Left ventricle myocardium inferior (tissue), 1 donor: ENCODE measurements at places on chromosomes 1 and 21. TPM values are rescaled to one million over a fixed set of nuclear protein-coding genes. Genes with fewer than 3 reads are reported as not detected.
A peak's percentile ranks its signal among the peaks of the same experiment; 100 is the strongest.

The WLS gene
- total RNA-seq: 113 TPM

The GJA9 gene
- total RNA-seq: not detected

GRCh38 chr1:17460219-17460618 is 20.7 kb upstream of the RCC2 start:
- H3K36me3 ChIP-seq: no peaks in the 10 kb centered on the region
- peaks cover 23% of the 10 kb centered on the region for H3K27me3 ChIP-seq
- no peaks in the 10 kb centered on the region for H3K4me1 ChIP-seq
- H3K27ac ChIP-seq: no peak overlapping the region
- H3K4me3 ChIP-seq: no peak overlapping the region

GRCh38 chr1:32066489-32066873 is 6.3 kb upstream of the TMEM39B start:
- H3K36me3 ChIP-seq: peaks cover 5% of the 10 kb centered on the region
- H3K27me3 ChIP-seq: no peaks in the 10 kb centered on the region
- no peak overlapping the region for H3K4me3 ChIP-seq
- H3K4me1 ChIP-seq: peaks cover 27% of the 10 kb centered on the region
- H3K27ac ChIP-seq: peak overlapping the region; percentile 63

DNA sequence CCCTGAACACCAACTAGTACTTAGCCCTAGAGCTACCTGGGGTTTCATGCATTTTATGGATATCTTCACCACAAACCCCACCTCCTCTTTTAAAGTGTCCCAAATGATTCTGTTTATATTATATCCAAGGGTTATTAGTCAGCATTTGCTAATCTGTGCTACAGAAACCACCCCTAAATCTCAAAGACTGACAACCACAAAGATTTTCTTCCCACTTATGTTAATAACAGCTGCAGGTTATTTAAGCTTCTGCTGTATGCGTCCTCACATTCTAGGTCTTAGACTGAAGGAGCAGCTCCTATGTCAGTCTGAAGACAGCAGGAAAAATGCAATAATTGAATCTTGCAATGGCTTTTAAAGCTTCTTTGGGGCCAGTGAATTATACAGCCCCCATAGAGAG is 11.2 kb upstream of the PHC2 start:
- no peak for DNase-seq
- H3K4me1 ChIP-seq: peaks cover 13% of the 10 kb centered on the region
- H3K27ac ChIP-seq: no peak overlapping the region
- H3K36me3 ChIP-seq: no peaks in the 10 kb centered on the region
- no peaks in the 10 kb centered on the region for H3K27me3 ChIP-seq

- H3K36me3 ChIP-seq: peaks cover 22% of the 10 kb centered on the region
- no peak overlapping the region for H3K4me3 ChIP-seq
- no peaks in the 10 kb centered on the region for H3K27me3 ChIP-seq
Measured at GRCh38 chr1:180841415-180841814, 71.3 kb upstream of the KIAA1614 start.

- no peak overlapping the region for H3K4me3 ChIP-seq
- no peak overlapping the region for H3K27ac ChIP-seq
- DNase-seq: no peak
Measured at GRCh38 chr1:162219461-162219860, 150.0 kb downstream of the NOS1AP start.
